ENCODE measurements at places on chromosomes 3 and 15.

- DNase-seq = no peak
Measured at GRCh38 chr3:63355809-63356208, 77.7 kb downstream of the SYNPR start.

- DNase-seq = no peak
Measured at GRCh38 chr3:195159814-195160165, 111.2 kb downstream of the XXYLT1 start.

GRCh38 chr3:180250172-180250571 lies 213.4 kb upstream of the PEX5L start:
- no peak for DNase-seq

DNA sequence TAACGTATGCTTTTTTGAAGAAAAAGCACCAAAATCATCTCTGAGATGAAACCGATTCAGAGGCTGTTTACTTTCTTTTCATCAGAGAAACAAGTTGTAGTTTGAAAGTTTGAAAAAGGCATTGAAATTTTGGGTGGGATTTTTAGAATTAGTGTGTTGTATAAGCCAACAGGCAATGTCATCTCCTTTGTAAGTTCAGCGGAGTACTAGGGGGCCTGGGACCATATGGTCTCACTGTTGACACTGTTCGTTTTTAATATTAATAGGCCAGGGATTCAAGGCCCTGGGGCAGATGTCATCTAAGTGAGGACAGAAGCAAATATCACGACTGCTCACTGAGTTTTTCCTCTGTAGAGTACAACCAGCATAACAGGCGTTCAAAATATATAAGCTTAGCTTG lies 256.2 kb upstream of the RARB start:
- DNase-seq = no peak

All from hippocampal formation (tissue), 2 donors.